Right kidney (tissue), 9 donors: ENCODE measurements at places on chromosomes 3 and 15.

DNA sequence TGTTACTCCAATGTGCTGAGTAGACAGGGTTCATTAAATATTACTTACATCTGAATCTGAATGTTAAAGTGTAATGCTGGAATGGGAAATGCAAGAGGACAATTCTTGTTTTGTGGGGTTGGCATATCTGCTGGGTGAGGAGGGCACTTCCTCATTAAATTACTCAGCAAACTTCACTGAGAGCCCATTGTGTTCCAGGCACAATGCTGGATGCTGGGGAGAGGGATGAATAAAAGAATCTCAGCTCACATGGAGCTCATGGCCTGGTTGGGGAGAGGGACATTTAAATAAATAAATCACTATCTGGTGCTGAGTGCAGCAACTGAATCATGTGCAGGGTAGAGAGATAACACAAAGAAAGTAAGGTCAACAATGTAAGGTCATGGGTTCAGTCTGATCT lies 199.2 kb upstream of the CFAP20DC start:
- DNase-seq: no peak

- no peak for DNase-seq
Observed at GRCh38 chr3:192636517-192637444, 90.6 kb downstream of the FGF12 start.

DNA sequence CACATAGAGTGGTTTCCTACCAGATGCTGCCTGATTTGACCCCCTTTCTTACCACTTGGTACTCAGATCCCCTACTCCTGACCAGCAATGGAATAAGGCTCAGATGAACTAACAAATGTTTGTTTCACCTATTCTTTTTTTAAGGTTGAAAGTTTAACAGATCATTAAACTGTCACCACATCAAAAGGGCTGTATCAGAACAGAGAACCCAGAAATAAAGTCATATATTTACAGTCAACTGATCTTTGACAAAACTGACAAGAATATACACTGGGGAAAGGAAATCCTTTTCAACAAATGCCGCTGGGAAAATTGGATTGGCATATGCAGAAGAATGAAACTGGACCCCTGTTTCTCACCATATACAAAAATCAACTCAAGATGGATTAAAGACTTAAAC lies 56.0 kb downstream of the GPR176 start:
- DNase-seq: no peak

DNA sequence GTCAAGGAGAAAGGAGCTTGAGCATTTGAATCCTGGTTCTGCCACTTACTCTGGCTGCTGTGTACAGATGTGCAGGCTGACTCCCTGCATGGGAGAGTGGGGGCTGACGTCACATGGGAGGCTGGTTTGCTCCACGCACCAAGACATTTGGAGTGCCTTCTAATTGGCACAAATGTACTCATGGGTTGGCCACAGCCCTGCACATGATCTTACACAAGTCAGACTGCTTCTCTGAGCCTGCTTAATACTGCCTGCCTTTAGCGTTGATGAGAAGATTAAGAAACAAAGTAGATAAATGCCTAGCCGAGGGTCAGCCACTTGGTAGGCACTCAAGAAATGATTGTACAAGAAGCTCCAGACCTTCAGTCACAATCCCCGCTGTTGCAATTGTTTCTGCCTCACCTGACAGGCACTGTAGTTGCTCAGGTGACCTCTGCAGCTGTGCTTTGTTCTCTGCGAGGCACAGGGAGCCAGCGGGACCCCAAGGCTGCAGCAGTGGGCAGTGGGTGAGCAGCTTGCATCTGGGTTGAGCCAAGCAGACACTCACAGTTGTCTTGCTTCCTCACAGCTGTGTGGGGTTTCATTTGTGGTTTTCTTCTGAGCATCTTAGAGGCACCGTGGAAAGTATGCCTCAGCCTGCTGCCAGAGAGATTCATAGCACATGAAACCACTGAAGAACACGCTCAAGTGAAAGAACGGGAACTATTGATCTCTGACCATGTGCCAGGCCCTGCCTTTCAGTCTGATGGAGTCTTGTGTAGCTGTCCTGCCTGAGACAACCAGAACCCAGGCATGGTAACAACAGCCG lies 33.1 kb downstream of the GRK7 start:
- DNase-seq: peak; percentile 30

GRCh38 chr3:100463002-100463401 lies 29.4 kb upstream of the TMEM45A start:
- no peak for DNase-seq

GRCh38 chr3:156859578-156859977 lies 33.4 kb downstream of the LEKR1 start:
- no peak for DNase-seq

- DNase-seq: no peak
Observed at GRCh38 chr3:58188173-58188564, 22.6 kb downstream of the DNASE1L3 start.

DNA sequence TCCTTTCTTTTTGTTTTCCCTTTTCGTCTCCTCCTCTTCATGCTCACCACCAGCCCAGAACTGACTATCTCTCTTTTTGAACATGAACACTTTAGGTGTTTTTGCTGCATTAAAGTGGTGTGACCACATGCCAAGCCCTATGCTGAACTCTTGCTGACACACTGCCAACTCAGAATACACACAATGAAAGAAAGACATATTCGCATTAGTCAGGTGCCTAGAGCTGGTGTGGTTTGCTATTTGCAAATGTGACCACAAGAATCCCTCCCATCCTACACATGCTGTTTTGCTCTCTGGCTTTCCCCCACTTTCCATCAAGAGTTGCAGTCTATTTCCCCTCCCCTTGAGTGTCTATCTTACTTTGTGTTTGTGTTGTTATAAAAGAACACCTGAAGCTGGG lies 967.8 kb upstream of the CFAP20DC start:
- DNase-seq: no peak

DNA sequence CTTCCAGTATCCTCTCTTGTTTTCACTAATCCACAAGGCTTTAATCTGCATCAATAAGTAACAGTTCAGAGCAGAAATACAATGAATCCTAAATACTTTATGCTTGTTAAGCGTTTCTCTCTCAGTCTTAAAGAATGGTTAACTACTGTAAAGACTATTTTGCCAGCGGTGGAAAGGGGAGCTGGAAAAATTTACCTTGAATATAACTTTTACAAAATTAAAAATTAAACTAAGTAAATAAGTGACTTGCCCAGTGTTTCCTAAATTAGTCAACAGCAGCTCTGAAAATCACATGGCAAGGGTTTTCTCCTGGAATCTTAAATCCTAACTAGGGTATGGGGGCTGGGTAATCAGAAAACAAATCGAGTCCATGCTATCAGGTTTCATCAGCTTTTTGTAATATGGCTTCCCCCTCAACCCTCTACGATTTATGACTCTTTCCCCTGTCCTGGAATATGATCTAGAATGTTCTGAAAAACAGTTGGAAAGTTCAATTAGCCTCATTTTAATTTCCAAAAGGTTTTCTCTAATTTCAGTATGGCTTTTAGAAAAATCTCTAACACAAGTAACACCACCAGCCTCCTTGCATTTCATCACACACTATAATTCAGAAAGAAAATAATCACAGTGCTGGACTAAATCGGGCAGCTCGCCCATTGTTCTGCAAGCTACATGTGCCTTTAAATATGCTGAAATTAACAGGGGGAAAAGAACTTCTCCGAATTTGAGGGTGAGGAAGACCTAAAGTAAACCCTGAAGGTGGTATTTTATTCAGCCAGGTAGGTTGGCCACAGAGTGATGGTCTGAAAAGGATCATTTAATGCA lies 133.5 kb downstream of the ADAMTS9 start:
- peak; percentile 32 for DNase-seq

- DNase-seq: no peak
Observed at GRCh38 chr3:50390508-50391224, 31.3 kb upstream of the TMEM115 start.

DNA sequence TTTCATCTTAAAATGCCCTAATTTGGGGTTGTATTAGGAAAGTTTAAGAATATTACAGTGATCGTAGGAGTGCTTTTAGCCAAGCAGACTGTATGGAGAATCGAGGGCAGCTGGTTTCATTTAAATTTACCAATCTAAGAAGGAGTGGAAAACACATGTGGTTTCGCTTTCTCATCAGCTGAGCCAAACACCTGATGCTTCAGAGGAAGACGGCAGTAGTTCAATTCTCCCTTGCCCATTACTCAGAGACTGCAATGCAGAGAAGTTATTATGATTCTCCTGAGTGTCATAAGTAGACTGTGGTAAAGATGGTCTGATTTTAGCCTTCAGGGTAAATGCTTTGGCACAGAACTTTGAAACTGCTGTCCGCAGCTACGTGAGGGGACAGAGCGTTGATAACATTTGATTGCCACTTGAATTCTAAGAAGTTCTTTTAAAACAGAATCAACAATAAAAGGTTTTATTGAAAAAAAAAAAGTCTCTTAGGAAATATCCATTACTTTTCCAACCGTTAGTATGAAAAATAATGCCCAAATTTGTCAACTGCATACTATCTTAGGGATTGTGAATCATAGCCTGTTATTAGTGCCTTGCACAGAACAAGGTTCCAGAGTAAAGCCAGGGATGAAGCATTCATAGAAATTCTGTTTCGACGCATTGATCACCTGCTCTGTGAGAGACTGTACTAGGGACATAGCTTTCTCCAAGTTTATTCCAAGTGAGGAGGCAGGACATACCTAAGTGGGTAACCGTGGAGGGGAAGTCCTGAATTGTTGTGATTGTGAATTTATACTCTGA lies 25.6 kb downstream of the LYSMD4 start:
- DNase-seq: no peak

- DNase-seq: peak; percentile 72
Observed at GRCh38 chr3:183427876-183428446, 458 bp downstream of the MCF2L2 start.

GRCh38 chr3:142808103-142808917 lies 80.6 kb downstream of the PCOLCE2 start:
- no peak for DNase-seq

DNA sequence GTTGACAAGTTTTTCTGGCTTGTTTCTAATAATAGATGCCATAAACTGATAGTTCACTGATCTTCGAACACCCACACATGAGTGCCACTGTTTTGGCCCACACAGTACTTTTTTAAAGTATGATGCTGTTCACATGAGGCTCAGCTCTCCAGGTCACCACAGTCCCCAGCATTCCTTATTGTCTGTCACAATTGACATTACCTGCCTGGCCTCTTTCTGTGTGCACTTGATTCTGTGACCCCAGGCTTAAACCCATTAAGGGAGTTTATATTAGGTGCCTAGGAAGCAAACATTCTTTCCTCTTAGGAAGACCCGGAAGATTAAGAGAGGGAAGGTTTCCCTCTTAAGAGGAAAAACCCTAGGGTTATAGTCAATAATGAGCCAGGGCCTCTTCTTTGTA lies 24.2 kb upstream of the LRRFIP2 start:
- no peak for DNase-seq

GRCh38 chr3:176794406-176794805 lies 402.9 kb downstream of the TBL1XR1 start:
- no peak for DNase-seq

GRCh38 chr15:50190723-50191122 lies 8.7 kb downstream of the SLC27A2 start:
- no peak for DNase-seq

- no peak for DNase-seq
Observed at GRCh38 chr3:126519506-126520455, 2.2 kb upstream of the UROC1 start.

- DNase-seq: no peak
Observed at GRCh38 chr3:151386056-151386455, 1.5 kb upstream of the P2RY12 start.

DNA sequence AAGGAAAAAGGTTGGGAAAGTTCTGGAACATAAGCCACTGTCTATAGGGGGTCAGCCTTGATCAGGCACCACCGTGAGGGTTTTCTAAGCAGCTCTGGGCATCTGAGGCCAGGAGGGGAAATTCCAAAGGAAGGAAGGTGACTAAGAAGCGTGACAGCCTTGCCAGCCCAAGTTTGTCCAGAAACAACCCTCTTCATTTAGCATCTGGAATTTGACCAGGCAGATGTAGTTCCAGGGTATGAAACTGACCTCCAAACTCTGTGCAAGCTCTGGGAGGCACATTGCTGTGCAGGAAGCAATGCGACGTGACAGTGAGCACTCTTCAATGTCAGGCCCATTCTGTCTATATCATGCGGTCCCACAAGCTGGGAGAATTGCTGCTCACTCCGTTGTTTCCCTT lies 85.4 kb upstream of the TPM1 start:
- no peak for DNase-seq

DNA sequence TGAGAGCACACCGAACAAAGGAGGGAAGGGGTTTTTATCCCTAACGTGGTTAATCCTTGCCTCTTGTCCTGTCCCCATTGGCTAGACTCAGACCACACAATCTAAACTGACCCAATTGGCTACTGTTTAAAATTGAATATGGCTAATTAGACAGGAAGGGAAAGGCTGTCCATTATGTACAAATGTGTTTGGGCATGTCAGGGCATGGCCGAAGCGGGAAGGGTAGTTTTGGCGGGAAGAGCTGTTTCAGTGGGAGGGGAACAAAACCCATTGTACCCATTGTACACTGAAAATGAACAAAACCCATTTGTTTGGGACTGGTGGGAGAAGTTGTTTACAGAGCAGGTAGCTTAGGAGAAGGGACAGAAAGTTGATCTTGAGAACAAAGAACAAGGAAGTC lies 330.9 kb upstream of the POU1F1 start:
- no peak for DNase-seq

GRCh38 chr3:109702976-109703375 lies 365.6 kb upstream of the DPPA4 start:
- DNase-seq: no peak

- DNase-seq: no peak
Observed at GRCh38 chr15:27438403-27439375, 467.7 kb downstream of the GABRG3 start.

DNA sequence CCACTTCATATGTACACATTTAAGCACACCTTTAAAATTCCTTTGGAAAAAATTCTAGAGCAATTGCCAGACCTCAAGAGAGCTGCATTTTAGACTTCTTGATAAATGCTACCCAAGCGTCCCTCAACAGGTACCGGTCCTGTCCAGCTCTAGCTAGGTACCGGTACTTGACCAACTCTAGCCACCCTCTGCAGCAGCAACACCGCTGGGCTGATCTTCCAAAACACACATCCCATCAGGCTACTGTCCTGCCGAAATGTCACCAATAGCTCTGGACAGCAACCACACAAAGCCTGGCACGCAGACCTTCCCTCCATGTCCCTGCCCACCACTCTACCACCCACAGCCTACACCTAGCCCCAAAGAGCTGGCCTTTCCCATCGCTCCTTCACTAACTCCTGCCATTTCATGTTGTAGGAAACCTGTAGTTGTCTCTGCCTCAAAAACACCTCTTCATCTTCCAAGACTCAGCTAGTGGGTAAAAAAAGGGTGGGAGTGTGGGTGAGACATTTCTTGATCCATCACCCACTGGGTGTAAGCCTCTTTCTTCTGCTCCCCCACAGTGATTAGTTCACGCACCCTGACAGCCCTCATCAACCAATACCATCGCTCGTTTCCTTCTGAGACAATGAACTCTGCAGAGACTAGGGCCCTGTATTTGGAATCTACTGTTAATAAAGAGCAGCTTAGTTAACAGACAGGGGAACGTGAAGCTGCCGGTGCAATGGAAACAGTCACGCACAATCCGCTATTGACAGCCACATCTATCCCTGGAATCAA lies 6.8 kb downstream of the CHSY1 start:
- no peak for DNase-seq

DNA sequence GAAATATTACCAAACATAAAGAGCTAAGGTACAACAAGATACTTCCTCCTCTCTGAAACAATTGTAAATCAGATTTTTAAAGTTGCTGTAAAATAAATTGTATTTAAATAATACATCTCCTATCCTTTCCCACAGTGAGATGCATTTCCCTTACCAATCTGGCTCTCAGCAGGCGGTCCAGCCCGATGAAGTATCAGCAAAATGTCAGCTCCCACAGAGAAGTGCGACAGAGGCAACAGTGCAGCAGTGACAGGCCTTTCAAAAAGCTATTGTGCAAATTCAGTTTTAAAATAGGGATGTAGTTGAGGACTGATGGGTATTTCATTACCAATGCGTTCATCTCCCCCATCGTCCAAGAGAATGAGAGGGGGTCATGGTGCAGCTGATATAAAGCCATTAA lies 733.2 kb upstream of the GOLIM4 start:
- DNase-seq: no peak
